ENCODE measurements at places on chromosomes 12 and 14. TPM values are rescaled to one million over a fixed set of nuclear protein-coding genes. Genes with fewer than 3 reads are reported as not detected.

DNA sequence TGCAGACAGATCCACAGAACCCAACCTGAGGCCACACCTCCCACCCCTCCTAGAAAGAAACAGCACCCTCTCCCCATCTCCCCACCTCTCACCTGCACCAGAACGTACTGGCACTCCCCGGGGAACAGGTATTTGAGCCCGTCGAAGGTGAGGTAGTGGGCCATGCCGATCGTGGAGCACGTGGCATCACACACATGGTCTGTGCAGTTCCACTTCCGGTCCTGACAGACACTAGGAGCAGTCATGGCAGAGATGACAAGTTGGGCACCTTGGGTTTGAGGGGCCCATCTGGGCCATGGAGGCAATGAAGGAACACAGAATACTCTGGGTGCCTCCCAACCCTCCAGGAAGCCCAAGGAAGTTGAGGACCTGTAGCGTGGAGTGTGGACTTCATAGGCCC, 89.5 kb upstream of the ANO2 start:
- H3K27ac ChIP-seq, result no peak overlapping the region
- no peaks in the 10 kb centered on the region for H3K4me1 ChIP-seq
- no peak for DNase-seq
- no peaks in the 10 kb centered on the region for H3K27me3 ChIP-seq

DNA sequence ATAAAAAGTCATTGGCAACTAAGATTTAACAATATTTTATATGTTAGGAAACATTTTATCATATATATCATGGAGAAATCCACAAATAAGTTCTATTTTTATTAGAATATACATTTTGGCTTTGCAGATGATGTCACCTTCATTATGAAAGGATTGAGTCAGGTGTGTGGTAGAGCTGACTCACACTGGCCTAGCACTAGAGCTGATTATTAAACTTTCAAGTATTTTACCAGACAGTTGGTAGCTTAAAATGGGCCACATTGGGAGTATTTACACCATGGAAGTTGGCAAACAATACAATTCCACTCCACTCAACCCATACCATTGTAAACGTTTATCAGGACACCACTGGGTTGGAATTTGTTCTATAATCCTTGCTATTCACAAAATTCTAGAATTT, 1036.6 kb downstream of the TRHDE start:
- no peaks in the 10 kb centered on the region for H3K4me1 ChIP-seq
- H3K4me3 ChIP-seq, result no peak overlapping the region
- H3K27ac ChIP-seq, result no peak overlapping the region
- no peak for DNase-seq

GRCh38 chr14:59159169-59159568, 29.3 kb upstream of the DAAM1 start:
- no peaks in the 10 kb centered on the region for H3K36me3 ChIP-seq
- H3K27ac ChIP-seq, result no peak overlapping the region
- no peak overlapping the region for H3K4me3 ChIP-seq
- no peaks in the 10 kb centered on the region for H3K27me3 ChIP-seq
- H3K4me1 ChIP-seq, result peaks cover 5% of the 10 kb centered on the region
- no peak for DNase-seq

- no peaks in the 10 kb centered on the region for H3K4me1 ChIP-seq
- H3K27ac ChIP-seq, result no peak overlapping the region
- no peak for DNase-seq
Observed at GRCh38 chr12:71092290-71092689, 65.5 kb downstream of the TSPAN8 start.

DNA sequence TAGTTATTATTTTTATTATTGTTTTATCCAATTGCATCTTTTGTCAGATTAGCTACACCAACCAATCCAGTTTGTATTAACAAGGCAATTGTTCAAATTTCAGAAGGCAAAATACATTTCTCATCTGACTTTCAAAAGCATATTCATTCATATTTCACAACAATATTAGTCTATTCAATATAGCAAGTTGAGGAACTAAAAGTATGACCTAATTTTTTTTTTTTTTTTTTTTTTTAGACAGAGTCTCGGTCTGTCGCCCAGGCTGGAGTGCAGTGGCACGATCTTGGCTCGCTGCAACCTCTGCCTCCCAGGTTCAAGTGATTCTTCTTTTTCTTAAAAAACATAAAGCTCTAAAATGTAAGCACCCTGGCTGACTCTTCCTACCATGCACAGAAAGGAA, 17.3 kb downstream of the COX14 start:
- no peaks in the 10 kb centered on the region for H3K27me3 ChIP-seq
- H3K4me1 ChIP-seq, result no peaks in the 10 kb centered on the region
- H3K36me3 ChIP-seq, result peaks cover 82% of the 10 kb centered on the region
- H3K27ac ChIP-seq, result no peak overlapping the region

GRCh38 chr14:37515771-37516170, 79.3 kb downstream of the FOXA1 start:
- H3K36me3 ChIP-seq, result no peaks in the 10 kb centered on the region
- no peak overlapping the region for H3K27ac ChIP-seq
- no peak for DNase-seq
- H3K4me1 ChIP-seq, result no peaks in the 10 kb centered on the region

DNA sequence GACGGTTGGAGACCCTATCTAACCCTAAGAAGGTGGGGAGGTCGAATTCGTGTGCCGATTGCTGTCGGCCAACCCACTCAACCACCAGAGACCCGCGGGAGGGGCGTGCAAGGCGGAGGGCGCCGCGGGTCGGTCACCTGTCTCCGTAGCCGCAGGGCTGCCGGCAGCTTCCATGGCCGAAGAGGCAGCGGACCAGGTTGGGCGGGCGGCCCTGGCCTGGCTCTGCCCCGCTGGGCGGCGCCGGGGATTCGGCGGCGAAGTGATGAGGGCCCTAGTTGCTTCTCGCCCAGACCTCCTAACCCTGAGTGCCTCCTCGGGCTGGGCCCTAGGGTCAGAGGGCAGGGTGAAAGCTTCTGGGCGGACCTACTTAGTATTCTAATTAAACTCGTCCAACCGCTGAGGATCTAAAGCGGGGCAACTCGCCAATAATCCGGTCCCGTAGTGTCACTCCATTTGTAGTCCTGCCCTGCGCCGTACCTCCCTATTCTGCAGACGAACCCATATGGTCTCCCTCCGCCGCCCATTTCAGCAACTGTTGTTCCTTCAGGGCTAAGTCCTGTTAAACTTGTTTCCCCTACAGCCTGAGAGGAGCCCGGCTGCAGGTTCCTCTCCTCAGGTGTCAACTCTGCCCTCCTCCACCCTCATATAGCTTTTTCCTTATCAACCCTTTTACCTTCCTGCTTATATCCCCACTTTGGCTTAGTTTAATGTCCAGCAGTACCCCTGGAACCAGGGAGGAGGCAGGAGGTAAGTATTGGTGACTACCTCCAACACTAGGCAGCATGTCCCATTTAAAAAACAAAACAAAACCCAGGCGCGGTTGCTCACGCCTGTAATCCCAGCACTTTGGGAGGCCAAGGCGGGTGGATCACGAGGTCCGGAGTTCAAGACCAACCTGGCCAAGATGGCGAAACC, at the start of gene PYM1:
Gene PYM1, minus strand, starts transcription at position 307 of the 915 bp plus-strand sequence. Its CDS starts 133 bp downstream, at position 174.
- H3K36me3 ChIP-seq, result peaks cover 6% of the 10 kb centered on the region
- peak within 1 kb of the TSS; percentile 84 for H3K4me3 ChIP-seq
- H3K27ac ChIP-seq, result peak within 1 kb of the TSS; percentile 93
- peaks cover 15% of the 10 kb centered on the region for H3K4me1 ChIP-seq

GRCh38 chr14:55589171-55589570, 9.2 kb downstream of the KTN1 start:
- H3K4me3 ChIP-seq, result peak overlapping the region; percentile 19
- no peaks in the 10 kb centered on the region for H3K36me3 ChIP-seq

DNA sequence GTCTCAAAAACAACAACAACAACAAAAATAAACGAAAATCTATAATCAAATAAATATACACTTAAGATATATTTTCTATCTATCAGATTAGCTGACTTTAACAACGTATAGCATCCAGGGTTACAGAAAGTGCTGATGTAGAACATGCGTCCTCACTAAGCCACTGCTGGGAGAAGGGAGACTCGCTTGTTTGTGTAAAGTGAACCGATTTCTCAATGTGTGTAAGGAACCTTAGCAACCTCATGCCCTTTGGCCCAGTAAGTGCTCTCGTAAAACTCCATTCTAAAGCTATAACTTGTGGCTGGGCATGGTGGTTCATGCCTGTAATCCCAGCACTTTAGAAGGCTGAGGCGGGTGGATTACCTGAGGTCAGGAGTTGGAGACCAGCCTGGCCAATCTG, 23.8 kb downstream of the NFKBIA start:
- no peak overlapping the region for H3K4me3 ChIP-seq
- H3K36me3 ChIP-seq, result no peaks in the 10 kb centered on the region
- peaks cover 28% of the 10 kb centered on the region for H3K4me1 ChIP-seq
- no peaks in the 10 kb centered on the region for H3K27me3 ChIP-seq

DNA sequence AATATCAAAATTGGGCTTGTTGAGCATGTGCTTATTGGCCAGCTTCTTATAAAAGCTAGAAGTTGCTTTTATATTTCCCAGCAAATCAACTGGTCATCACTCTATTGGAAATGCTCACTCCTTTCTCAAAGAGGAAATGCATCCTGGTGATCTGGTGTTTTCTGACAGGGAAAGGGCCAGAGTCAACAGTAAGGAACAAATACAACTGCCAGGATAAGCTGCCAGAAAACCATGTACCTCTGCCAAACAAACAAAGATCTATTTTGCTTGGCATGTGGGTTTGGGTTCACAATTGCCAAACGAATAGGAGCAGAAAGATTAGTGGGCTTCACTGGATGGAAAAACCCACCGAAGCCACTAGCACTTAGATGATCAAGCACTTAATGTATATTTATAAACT, 126.9 kb upstream of the PDZRN4 start:
- no peak overlapping the region for H3K4me3 ChIP-seq
- no peaks in the 10 kb centered on the region for H3K27me3 ChIP-seq
- H3K4me1 ChIP-seq, result no peaks in the 10 kb centered on the region
- DNase-seq, result no peak
- H3K36me3 ChIP-seq, result no peaks in the 10 kb centered on the region
- no peak overlapping the region for H3K27ac ChIP-seq

- no peaks in the 10 kb centered on the region for H3K27me3 ChIP-seq
- H3K36me3 ChIP-seq, result no peaks in the 10 kb centered on the region
- no peaks in the 10 kb centered on the region for H3K4me1 ChIP-seq
- no peak overlapping the region for H3K4me3 ChIP-seq
- no peak for DNase-seq
Observed at GRCh38 chr12:90905691-90906370, 49.1 kb downstream of the CCER1 start.

ACVR1B gene
- 12.7 TPM for total RNA-seq

AHNAK2 gene
- 2.6 TPM for total RNA-seq

RASAL1 gene
- not detected for total RNA-seq

SCN8A gene
- total RNA-seq, result 0.44 TPM
